Activated CD4-positive, alpha-beta memory T cell treated with anti-CD3 and anti-CD28 coated beads for 36 hours (primary cell): ENCODE measurements at places on chromosomes 11 and 22.

GRCh38 chr11:77416357-77416756 lies 57.5 kb downstream of the PAK1 start:
- no peak for DNase-seq

DNA sequence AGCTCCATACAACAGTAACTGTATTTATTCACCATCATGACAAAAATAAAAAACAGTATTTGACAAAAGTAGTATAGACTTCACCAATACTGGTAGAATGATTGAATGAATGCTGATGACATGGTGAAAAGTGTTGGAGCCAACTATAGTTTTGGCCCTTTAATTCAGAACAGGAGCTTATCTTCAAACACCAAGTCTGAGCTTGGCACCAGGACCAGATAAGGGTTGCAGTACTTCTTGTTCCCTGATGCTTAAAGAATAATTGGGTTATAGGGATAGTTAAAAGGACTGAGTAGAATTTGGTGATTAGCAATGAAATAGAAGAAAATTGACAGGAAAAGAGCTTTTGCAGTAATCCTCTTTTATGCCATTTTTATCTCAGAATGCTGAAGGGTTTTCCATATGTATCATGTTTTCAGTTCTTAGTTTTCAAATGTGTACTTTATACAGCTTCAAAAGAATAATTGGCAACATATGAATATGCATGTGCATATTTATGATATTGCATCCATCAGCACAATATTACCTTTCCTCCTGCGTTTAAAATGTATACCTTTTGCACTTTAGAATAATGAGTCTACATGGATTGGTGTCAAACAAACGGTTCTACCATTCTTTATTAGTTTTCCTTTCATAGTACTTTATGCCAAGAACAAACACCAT lies 214.2 kb upstream of the ARHGAP42 start:
- no peak for DNase-seq

- DNase-seq = peak; percentile 79
These were observed 27.8 kb upstream of the PPARA start for GRCh38 chr22:46122511-46122971.

- DNase-seq = no peak
These were observed 43.6 kb downstream of the OR2AG2 start for GRCh38 chr11:6727971-6728760.

DNA sequence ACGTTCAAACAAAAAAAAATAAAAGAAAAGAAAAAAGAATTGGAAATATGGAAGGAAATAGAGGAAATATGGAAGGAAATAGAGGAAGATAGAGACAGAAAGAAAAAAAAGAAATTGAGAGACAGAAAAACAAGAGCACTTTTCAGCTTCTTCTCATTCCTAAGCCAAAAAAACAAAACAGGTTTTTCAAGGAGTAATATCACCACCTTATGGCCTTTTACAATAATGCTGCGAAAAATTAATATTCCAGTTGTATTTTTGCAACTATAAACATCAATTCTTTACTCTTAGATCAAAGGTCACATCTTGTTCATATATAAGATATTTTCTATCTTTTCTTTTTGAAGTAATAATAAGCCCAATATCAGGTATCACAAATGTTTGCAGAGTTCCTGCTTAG lies 328.3 kb downstream of the FAT3 start:
- DNase-seq = no peak

DNA sequence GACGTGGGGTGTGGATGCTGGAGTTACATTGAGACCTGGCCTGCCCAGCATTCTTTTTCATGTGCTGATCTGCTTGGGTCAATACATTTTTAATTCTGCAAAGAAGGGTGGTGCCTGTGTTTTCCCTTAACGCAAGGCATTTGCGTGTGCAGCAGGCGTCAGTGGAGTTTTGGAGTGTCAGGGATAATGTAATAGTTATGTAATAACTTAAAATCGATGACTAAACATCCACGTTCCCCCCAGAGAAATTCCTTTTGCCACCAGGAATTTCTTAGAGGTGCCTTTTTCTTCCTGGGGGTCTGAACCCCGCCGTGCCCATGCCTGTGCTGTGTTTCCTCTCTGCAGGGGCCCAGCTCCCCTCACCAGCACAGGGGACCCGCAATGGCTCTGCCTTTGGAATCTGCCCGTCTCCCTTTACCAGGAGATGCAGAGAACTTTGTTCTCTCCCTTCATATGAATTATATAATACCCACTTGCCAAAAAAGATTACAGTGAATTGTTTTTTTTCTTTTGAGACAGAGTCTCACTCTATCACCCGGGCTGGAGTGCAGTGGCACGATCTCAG lies 62.6 kb downstream of the TBC1D22A start:
- DNase-seq = no peak
